ENCODE measurements at places on chromosomes 13 and 19.

- no peak for DNase-seq
Measured at GRCh38 chr13:99902657-99903056, 68.9 kb downstream of the ZIC5 start.

GRCh38 chr19:6967967-6968366 is 53.3 kb downstream of the MBD3L2B start:
- DNase-seq = no peak

GRCh38 chr19:39270036-39270871 is 2.1 kb downstream of the IFNL2 start:
- no peak for DNase-seq

GRCh38 chr13:51683597-51683996 is 99.3 kb downstream of the WDFY2 start:
- no peak for DNase-seq

DNA sequence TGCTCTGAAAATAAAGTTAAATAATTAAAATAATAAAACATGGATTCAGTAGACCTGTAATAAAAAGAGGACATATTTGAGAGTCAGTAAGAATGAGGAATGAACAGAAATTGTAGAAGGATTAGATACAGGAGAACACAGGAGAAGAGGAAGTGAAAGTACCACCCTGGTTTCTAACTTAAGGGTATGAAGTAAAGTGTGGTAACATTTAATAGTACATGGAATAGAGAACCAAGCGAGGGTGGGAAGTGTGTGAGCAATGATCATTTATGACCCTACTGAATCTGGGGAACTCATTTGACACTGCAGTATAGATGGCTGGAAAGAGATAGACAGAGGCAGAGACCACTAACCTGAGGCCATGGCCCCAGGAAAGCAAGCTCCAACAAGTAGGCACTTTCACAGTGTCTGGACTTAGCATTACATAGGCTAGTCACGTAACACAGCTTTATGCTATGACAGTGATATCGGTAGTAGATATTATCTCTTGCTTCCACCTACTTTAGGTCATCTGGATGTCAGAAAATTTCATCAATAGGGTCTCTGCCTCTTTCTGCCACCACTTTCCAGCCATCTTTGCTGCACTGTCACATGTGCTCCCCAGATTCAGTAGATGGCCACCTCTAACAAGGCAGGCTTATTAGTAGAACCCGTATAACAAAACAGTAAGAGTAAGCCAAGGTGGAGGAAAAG is 633.9 kb upstream of the MIR17HG start:
- no peak for DNase-seq

- DNase-seq = no peak
Measured at GRCh38 chr13:33284031-33284430, 1.5 kb downstream of the STARD13 start.

- no peak for DNase-seq
Measured at GRCh38 chr13:86810361-86810760, 860.8 kb upstream of the SLITRK5 start.

DNA sequence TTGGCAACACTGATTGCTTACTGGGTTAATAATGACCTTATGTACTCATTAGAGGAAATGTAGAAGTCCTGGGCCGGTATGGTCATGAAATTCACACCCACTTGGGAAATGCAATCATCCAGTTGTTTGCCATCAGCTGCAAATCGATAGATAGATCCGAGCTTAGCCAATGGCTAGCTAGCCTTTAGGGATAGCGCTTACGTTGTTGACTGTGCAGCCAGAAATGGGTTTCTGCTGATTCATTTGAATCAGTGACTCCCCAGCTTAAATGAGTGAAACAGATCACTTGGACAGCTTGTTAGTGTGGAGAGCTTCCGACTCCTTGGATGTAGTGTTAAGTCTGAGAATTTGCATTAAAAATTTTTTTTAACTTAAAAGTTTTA is 11.8 kb downstream of the IL17D start:
- DNase-seq = no peak

DNA sequence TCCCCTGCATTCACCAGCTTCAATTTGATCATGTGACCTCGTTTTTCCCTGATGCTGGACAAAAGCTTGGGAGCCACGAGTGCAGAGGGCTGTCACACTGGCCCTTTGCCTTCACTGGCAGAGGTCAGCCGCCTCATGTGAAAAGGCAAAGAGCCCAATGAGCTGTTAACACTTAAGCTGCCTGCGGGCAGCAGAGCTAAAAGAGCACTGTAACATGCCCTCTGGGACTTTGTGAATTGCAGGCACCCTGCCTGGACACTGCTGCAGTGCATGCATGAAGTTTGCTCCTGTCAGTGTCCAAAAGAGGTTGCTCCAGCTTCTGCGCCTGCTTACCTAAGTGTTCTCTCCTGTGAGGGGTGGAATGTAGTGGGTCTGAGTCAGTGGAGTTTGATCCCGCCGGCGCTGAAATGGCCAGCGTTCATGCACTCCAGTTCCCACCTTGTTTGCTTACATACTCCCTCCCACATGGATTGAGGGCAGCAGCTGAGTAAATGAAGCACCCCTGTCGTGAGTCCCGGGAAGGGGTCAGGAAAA is 193.7 kb downstream of the RFC3 start:
- no peak for DNase-seq

DNA sequence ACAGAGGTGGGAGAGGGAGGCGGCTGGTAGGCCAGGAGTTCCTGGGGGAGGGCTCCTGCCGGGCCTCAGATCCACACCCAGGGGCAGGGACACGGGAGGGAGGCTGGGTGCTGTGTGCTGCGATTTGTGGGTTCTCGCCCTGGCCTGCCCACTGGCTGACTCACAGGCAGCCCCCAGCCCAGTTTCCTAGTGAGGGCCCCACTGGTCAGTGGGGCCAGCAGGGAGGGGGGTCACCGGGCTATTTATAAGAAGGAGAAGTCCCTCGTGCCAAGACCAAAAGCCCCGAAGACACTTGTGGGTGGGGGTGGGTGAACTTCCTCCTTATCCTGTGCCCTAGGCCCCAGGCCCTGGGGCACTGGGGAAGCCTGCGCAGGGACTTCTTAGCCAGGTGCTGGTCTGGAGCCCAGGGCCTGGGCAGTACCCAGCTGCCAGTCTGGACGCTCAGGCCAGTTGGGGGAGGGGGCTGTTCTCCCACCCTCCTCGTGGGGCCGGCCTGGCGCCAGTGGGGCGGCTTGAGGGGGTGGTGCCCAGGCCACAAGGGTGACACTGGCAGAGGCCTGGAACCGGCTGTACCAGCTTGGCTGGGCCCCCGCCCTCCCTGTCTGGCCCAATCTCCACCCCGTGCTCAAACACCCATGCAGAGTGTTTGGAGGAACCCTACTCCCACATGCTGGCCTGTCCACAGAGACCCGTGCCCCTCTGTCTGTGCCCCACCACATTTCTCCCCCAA is 5.0 kb upstream of the JUNB start:
- DNase-seq = no peak

DNA sequence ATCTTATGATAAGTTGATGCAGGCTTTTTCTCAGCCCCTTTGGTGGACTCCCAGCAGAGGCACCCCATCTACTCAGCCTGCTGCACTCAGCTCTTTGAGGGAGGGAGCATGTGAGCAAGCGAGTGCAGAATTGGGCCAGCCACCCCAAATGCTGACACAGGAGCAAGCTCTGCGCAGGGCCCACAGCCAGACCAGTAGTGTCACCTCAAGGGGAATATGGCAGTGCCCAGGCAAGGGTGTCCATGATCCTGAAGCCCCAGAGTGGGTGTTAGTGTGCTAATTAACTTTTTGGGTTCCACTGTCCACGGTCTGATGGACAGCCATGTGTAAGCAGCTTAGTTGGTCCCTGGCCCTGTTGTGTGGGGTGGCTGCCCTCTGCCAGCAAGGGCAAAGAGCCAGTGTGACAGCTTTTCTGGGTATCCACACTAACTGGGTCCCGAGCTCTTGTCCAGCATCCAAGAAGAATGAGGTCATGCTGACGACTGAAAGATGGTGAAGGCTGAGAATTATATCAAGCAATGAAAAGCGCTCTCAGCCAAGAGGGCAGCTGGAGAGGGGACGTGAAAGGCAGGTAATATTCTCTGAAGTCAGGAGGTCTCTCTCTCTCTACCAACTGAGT is 898.3 kb upstream of the PCDH9 start:
- DNase-seq = no peak

- DNase-seq = no peak
Measured at GRCh38 chr19:31066385-31066784, 282.9 kb downstream of the TSHZ3 start.

- no peak for DNase-seq
Measured at GRCh38 chr13:58587183-58587582, 955.6 kb downstream of the PCDH17 start.
